ENCODE measurements at places on chromosomes 2 and 18.

GRCh38 chr2:156006721-156007618 is 325.6 kb downstream of the NR4A2 start:
- no peak for DNase-seq

GRCh38 chr2:26993768-26994167 is 23.3 kb downstream of the MAPRE3 start:
- no peak for DNase-seq

- DNase-seq = no peak
These were observed 154.6 kb downstream of the ACOXL start for GRCh38 chr2:110886826-110887573.

GRCh38 chr2:98378196-98378595 is 31.9 kb downstream of the CNGA3 start:
- no peak for DNase-seq

- no peak for DNase-seq
These were observed 30.8 kb upstream of the C1D start for GRCh38 chr2:68093634-68094033.

DNA sequence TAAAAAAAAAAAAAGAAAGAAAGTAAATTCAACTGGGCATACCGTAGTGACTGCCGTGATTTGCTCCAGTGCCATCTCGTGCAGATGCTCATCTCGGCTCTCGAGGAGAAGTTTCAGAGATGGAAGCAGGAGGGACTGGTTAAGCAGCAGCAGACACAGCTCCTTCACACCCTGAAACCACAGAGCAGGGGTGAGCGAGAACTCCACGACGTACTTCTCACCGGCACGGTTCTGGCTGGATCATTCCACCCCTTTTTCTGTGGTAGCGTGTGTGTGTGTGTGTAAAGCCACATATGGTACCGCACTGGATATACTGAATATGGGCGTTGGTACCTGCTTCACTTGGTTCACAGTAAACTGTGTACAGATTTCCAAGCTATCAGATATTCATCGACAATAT is 382.2 kb downstream of the NBAS start:
- DNase-seq = peak; percentile 24

DNA sequence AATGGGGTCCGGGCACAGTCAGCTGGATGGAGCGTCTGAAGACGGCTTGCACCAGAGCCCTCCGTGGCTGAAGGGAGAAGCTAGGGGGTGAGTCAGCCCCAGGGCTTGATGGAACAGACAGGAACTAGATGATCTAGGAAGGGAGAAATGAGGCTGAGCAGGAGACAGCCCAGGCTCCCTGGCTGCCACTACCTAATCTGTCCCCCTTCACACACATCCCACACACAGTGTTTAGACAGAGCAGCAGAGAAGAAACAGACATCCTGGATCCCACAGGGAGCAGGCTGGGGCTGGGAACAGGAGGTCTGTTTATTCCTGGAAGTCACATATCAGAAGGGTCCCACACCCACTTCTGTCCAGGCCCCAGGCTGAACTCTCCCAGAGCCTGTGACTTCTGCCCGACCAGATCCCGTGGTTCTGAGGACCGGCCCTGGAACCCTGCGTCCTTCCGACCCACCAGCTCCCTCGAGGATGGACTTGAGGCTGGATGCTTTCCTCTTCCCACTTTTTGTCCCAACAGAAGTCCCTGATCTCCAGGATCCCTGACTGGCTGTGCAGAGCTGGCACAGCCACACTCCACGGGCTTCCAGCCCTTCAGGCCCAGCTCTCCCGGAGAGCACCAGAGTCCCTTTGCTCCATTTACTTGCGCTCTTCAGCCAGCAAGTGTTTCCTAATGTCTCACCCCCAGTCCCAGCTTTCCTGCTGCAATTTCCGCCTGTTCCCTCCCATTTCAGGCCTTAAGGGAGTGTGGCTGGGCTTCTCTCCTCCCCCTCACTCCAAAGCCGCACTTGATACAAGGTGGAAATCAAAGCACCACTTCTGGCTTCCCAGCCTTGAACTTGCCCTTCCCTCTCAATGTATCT is 1.5 kb upstream of the GPBAR1 start:
- DNase-seq = no peak

- DNase-seq = no peak
These were observed 233.4 kb downstream of the NAPG start for GRCh38 chr18:10759241-10759640.

- DNase-seq = no peak
These were observed 102.9 kb downstream of the GATA6 start for GRCh38 chr18:22272242-22272641.

DNA sequence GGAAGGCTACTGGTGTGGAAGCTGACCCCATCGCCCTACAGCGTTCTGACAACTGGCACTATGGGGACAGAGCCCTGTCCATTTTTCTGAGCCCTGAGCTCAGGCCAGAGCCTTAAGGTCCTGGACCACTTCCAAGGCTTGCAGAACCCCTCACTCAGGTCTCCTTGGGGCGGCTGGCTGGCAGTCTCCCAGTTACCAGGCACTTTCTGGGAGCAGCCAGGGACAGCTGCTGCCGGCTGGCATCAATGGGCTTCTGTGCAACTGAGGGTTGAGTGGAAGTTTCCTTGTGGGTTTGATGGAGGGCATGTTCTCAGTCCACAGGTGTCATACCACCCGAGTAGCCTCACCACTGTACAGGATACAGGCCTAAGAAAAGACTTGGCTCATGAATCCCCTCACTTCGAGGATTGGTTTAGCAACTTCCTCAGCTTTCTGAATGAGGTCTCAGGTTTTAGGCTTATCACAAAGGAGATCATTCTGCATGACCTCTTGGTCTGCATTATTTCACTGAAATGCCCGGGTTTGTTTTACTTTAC is 27.4 kb upstream of the WIPF1 start:
- DNase-seq = no peak

GRCh38 chr2:12721566-12722446 is 5.1 kb downstream of the TRIB2 start:
- DNase-seq = peak; percentile 63

GRCh38 chr2:65411056-65411795 is 21.2 kb downstream of the SPRED2 start:
- no peak for DNase-seq

DNA sequence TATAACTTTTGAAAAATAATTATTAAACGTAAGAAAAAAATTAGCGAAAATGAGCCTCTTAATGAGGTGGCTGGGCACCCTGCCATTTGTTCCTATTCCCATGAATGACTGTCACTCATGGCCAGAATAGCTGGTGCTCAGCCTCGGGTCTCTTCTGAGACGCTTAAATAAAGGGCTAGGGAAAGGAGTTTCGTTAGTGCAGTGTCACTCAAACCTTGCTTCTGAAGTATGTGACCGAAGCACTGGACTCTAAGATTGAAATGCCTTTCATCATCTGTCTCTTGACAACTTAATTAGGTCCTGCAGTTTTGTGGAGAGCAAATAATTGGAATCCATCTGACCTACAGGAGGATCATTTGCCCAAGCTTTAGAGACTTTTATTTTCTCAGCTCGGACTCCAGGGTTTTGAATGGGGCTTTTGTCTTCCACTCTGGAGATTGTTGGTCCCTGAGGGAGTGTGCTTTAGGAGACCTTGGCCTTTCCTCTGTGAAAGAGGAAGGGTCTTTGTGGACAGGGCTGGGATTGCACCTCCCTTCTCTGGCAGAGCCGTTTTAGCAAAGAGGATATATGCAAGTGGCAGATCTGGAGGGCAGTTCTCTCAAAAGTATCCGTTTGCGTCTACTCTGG is 42.3 kb upstream of the FHOD3 start:
- DNase-seq = no peak

DNA sequence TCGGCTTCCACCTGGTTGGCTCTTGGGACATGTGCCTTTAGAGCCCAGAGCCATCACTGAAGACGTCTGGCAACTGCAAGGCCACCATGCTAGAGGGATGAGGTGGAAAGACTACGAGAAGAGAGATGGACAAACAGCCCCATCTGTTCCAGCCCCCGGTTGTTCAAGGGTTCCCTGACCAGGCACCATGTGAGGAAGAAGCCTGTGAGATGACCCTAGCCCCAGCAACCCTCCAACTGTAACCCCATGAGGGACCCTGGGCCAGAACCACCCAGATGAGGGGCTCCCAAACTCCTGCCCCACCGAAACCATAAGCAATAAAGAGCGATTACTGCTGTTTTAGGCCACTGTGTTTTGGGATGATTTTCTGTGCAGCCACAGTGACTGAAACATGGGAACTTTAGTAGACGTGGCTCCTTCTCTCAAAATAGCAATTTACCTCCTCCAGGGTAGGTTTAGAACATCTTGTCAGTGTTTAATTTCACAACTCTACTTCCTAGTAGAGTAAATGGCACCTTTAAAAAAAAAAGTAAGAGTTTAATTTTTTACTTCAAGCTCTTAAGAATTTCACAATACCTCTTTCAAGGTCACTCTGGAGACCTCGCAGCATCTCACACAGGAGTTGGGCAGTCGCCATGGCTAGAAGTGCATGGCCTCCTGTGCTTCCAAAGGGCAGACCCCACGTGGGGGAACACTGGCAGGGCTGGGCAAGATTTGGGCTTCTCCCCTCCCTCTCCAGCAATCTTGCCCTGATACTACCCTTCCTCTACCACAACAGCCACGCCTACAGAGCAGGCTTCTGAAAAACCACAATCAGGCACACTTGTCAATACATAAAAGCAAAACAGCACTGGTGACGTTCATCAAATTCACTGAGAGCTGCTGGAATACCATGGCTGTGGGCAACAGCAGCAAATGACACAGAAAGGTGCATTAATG is 48.8 kb downstream of the TMEM163 start:
- DNase-seq = peak; percentile 74

DNA sequence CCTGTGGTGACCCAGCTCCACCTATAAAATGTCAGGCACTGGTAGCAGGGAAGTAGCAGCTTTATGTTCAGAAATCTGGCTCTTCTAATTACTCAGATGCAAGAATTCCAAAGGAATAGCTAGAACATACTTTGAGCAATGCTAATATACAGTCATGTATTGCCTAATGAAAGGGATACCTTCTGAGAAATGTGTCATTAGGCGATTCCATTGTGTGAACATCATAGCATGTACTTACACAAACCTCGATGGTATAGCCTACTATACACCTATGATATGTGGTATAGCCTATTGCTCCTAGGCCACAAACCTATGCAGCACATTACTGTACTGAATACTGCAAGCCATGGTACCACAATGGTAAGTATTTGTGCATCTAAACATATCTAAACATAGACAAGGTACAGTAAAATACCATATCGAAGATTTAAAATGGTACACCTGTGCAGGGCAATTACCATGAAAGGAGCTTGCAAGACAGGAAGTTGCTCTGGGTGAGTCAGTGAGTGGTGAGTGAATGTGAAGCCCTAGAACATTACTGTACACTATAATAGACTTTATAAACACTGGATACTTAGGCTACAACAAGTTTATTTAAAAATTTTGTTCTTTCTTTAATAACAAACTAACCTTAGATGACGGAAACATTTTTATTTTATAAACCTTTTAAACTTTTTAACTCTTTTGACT is 50.3 kb upstream of the ETAA1 start:
- no peak for DNase-seq

GRCh38 chr2:86330001-86330400 is 7.4 kb downstream of the REEP1 start:
- DNase-seq = no peak

DNA sequence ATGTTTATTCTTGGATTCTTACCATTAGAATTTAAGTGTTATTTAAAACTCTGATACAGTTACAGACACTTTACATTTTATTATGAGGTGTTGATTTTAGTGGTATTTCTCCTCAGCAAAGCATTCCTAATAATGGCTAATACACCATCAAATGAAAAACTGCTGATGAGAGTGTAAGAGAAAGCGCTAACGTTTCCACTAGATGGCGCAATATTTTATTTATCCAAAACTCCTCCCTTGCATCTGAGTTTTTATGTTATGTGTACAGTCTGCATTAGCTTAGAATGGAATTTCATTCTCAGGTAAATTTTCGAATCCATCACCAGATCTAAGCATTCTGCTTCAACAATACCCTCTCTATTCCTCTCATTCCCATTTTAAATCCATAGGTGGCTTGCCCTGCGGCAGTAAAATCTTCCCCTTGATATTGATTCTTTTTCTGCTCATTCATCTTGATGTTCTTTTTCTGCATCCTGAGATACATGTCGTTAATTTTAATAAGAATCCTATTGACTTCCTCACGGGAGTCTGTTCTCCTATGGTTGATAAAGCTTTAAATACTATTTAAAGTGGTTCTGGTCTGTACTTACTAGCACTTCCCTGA is 53.9 kb downstream of the PRKRA start:
- no peak for DNase-seq

DNA sequence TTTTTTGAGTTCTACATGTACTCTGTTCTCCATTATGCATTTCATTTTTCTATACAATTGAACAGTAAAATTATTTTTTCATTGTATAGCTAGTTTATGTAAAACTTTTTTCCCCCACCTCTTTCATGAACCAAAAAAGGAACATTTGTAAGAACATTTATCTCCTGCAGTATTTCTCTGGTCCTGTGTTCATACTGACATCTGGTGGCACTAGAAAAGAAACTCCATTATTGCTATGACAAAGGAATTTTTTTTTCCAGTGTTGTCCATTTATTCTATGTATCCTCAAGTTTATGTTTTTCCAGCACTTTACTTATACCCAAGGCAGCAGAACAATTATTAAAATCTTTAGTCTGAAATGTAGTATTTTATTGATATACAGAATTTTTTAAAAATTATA is 27.4 kb upstream of the CHAC2 start:
- DNase-seq = no peak

- no peak for DNase-seq
These were observed 494.8 kb upstream of the HS6ST1 start for GRCh38 chr2:128813352-128814034.

GRCh38 chr18:68740966-68741365 is 26.1 kb upstream of the TMX3 start:
- no peak for DNase-seq

DNA sequence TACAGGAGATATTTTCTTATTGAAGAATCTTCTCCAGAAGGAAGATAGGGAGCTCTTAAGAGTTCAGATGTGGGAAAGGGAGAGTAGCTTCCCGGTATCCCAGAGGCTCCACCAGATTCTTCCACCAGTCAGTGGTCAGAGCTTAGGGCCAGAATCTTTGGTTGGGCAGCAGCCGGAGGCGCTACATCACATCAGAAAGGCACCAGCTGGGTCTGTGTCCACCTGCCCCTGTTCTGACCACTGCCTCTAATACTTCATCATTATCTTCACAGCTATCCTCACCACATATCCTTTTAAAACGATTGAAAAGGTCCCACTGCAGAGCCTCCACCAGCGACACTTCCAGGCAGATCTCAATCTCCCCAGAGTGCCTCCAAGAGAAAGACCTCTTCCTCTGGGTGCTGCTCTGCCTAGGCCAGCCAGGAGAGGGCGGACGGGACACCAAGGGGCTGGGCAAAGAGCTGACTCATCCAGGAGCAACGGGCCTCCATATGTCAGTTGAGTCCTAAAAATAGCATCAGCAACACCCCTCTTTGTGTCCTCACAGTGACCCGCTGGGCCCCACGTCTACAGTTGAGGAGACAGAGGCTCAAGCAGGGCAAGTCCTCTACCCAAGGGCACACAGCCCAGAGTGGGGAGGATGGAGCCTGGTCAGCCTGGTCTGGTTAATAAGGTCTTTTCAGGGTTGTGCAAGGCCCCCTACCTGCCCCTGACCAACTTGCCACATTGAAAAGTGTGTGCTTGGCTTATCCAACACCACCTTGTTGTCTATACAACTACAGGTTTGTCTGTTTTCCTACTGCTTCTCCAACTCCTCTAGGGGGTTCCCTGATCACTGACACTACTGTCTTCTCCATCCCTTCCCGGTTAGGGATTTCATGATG is 81.2 kb downstream of the ADD2 start:
- peak; percentile 53 for DNase-seq

- DNase-seq = no peak
These were observed 196.3 kb upstream of the STK17B start for GRCh38 chr2:196367633-196368032.
